Activated B cell treated with CpG ODN at 0.5 μM for 24 hours (primary cell): ENCODE measurements at places on chromosomes 1 and 21.

- no peaks in the 10 kb centered on the region for H3K36me3 ChIP-seq
- H3K4me1 ChIP-seq: no peaks in the 10 kb centered on the region
Measured at GRCh38 chr1:101567582-101568189, 330.9 kb downstream of the S1PR1 start.

DNA sequence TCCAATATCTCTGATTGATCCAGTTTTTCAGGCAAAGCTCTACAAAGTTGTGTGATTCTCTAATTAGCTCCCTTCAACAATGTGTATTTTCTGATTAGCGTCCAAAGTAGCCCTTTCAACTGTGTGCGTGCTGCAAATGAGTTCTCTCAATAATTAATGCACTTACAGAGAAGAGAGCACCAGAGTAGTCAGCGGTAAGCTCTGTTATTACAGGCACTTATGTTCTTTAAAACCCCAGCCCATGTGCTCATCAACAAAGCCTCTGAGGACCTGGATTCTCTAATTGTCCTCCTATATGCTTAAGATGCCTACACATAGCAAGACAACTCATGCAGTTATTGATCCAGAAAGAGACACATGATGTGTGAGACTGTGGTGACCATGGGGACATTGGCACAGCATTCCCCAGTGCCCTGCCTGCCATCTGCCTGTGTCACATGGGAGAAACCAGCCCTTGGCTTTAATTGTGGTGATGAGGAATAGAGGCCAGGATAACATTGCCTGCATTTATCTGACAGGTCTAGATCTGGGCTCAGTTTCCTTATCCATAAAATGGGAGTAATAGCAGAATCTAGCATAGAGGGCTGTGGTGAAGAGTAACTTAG lies 151.7 kb downstream of the PCP4 start:
- no peaks in the 10 kb centered on the region for H3K4me1 ChIP-seq
- DNase-seq: no peak
- H3K36me3 ChIP-seq: no peaks in the 10 kb centered on the region
- no peak overlapping the region for H3K27ac ChIP-seq
- no peaks in the 10 kb centered on the region for H3K27me3 ChIP-seq

DNA sequence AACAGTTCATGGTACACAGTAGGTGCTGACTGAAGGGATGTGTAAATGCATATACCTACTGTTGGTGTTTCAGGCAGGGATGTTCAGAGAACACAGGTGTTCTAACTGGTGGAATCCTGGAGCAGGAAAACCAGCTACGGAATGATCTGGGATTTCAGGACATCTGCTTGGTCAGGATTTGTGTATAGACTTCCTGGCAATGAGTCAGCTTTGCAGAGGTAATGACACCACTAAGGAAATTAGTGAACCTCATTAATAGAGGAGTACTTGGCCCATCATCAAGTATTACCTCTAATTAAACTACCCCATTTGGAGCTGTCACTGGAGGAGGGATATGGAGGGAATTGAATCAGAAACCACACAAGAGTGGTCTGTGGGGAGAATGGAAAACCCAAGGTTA lies 7.3 kb downstream of the MRPL37 start:
- no peak overlapping the region for H3K27ac ChIP-seq
- no peaks in the 10 kb centered on the region for H3K27me3 ChIP-seq
- no peak overlapping the region for H3K4me3 ChIP-seq
- DNase-seq: no peak
- H3K4me1 ChIP-seq: peaks cover 4% of the 10 kb centered on the region

- H3K27ac ChIP-seq: no peak overlapping the region
- no peak overlapping the region for H3K4me3 ChIP-seq
- no peak for DNase-seq
- H3K36me3 ChIP-seq: no peaks in the 10 kb centered on the region
Measured at GRCh38 chr21:23939369-23940065, 1667.8 kb downstream of the MRPL39 start.
